ENCODE measurements at places on chromosomes 12 and 14.

DNA sequence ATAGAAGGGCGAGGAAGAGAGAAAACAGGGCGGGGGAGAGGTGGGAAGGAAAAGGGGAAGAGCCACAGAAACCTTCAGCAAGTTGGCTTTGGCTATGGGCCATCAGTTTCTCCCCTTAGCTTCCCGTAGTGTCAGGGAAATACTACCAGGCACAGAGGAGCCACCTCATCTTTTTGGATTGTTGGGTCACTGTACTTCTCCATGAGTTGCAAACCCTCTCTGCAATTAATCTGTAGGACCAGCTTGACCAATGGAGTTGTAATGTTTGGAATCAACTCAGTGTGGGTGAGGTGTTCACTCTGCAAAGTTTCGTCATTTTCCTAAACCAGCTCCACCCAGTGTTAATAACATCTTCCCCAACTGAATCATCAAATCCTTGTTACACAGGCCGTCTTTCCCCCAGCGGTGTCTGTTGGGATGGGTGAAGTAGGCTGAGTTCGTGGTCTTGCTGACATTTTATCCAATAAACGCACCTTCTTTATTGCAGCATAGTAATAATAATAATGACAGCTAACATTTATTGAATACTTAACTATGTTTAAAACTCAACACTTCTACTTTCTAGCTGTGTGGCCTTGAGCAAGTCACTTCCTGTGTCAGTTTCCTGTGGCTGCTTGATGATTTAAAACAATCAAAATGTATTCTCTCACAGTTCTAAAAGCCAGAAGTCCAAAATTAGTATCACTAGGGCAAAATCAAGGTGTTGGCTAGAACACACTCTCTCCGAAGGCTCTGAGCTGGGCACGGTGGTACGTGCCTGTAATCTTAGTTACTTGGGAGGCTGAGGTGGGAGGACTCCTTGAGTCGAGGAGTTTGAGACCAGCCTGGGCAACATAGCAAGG, 8.1 kb upstream of the GLTP start:
- no peak for DNase-seq

- DNase-seq, result no peak
Measured at GRCh38 chr12:34397591-34398365, 375.5 kb downstream of the ALG10 start.

- DNase-seq, result no peak
Measured at GRCh38 chr12:131835616-131836171, 7.5 kb downstream of the MMP17 start.

- no peak for DNase-seq
Measured at GRCh38 chr14:80385336-80385735, 174.0 kb upstream of the DIO2 start.

- no peak for DNase-seq
Measured at GRCh38 chr14:25041898-25042297, 8.0 kb downstream of the STXBP6 start.

DNA sequence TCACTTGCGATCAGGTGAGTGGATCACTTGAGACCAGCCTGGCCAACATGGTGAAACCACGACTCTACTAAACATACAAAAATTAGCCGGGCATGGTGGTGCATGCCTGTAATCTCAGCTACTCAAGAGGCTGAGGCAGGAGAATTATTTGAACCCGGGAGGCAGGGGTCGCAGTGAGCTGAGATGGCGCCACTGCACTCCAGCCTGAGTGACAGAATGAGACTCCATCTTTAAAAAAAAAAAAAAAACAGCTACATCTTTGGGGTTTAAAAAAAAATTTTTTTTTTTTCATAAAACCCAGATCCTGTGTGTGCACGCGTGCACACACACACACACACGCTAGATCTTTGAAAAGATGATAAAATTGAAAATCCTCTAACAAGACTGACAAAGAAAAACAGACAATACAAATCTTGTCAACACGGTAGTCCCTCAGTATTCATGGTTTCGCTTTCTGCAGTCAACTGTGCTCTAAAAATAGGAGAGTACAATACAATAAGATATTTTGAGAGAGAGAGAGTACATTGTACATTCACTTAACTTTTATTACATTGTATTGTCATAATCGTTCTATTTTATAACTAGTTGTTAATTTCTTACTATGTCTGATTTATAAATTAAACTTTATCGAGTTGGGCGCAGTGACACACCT, 295.3 kb upstream of the RGS6 start:
- no peak for DNase-seq

DNA sequence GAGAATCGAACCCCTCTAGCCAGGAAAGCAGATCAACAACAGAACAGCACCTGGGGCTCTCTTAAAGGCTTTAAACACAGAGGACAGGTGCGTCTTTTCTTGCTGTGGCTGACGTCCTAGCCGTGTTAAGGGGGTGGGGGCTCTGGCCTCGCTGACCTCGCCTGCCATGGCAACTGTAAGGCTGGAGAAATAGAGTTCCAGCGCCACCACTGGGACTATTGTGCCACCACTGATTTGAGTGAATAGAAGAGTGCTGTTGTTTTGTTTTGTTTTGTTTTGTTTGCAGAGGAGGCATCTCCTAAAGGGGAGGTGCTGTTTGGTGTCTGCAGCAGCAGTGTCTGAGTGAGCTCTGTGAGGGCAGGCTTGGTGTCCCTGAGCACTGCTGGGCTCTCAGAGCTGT, 34.2 kb upstream of the PRMT8 start:
- DNase-seq, result peak; percentile 56

DNA sequence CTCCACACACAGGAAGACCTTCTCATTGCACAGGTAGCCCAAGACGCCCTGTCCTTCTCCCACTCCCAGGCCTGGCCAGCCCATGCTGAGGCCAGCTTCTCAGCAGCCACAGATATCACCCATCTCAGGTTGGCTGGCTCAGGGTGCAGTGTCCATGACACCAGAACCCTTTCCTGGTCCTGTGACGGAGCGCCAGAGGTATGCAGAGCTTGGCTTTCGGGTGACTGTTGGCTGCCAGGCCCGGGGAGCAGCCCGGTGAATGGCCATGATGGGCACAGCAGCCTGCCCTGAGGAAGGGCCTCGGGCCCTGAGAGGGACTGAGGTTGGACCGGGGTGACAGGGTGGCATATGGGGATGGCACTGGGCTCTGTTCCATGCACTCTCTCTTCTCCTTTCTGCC, 173.4 kb downstream of the TSPAN9 start:
- DNase-seq, result no peak

DNA sequence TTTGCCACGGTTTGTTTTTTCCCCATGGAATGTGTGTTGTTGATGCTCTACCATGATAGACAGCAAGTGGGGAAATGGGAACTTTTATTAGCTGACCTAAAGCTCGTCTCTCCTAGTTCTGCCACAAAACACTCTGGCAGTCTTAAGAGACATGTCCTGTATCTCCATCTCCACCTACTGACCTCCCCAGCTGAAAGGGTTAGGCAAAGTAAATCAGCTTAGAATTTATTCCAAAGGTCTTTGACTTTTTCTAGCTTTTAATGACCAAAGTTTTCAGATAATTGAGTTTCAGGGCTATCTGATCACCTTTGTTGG, 9.4 kb upstream of the ADIPOR2 start:
- DNase-seq, result no peak

- DNase-seq, result no peak
Measured at GRCh38 chr12:92547420-92547819, 155.4 kb upstream of the PLEKHG7 start.

Measured in NCI-H1930 (cell line).